Hematopoietic multipotent progenitor cell treated with erythropoietin and hydrocortisone succinate and interleukin-3 and kit ligand, for 4 days (in vitro differentiated cells): ENCODE measurements at places on chromosomes 7 and 10.
A peak's percentile ranks its signal among the peaks of the same experiment; 100 is the strongest.

GRCh38 chr10:625333-625696, 64.2 kb downstream of the DIP2C start:
- DNase-seq, result no peak

- no peak for DNase-seq
Observed at GRCh38 chr7:48887500-48887899, 36.8 kb upstream of the CDC14C start.

DNA sequence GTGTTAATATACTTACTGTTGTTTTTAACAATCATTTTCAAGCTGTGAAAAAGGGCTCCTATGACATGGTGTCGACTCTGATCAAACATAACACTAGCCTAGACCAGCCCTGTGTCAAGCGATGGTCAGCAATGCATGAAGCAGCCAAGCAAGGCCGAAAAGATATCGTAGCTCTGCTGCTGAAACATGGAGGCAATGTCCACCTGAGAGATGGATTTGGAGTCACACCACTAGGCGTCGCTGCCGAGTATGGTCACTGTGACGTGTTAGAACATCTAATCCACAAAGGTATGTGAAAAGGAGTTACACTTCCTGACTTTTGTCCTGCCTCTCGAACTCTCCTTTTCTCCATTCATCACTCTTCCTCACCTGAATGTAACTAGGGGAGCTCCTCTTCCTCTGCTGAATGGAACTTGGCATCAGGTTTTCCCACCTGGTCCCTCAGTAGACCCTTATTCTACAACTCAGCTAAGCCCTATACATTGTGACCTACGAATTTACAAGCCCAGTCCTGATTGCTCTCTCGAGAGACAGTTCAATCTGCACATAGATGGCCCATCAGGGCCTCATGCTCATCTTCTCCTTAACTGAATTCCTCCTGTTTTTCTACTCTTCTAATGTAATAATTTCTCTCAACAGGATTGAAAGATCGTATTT, 23.0 kb downstream of the ASB15 start:
- peak; percentile 67 for DNase-seq

DNA sequence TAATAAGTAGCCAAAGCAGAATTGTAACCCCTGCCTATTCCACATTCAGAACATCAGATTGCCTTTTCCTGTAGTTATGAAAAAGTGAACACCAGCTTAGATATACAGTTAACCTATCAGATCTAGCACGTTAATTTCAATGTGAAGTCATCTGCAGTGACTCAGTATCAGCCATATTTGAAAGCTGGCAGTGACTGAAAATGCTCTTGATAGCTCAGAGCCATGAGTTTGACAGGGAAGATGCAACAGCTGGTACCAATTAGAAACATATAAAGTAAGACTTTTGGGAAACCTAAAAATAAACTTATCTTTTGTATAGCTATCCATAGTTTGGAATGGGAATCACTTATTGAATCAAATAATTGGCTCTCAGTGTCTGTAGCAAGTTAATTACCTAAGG, 284.1 kb upstream of the NPSR1 start:
- DNase-seq, result no peak

- no peak for DNase-seq
Observed at GRCh38 chr10:77392851-77393250, 244.8 kb downstream of the KCNMA1 start.

DNA sequence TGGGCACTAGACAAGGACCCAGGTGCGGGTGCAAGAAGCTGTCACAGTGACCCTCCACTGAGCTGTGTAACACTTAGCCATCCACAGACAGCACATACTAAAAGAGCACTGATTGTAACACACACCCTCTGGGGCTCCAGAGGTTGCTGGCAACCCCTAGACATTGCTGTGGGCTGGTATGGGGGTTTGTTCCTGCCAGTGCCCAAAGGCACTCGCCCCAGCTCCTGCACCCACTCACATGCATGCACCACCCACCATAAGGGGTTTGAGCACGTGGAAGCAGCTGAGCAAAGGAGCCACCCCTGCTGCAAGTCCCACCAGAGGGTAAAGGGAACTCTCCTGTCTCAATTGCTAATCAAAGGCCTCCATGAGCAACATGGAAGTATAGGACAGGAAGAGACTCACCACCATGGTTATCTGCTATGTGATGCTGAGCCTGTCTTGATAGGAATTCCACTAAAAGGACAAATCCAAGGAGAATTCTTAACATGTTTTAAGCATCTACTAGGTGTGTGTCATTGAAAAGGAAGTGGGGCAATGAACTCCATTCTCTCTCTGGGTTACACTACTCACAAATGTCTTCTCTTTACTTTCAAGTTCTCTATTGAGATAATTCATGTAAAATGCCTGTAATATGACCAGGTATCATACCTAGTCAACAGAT, 103.1 kb downstream of the GFRA1 start:
- no peak for DNase-seq

DNA sequence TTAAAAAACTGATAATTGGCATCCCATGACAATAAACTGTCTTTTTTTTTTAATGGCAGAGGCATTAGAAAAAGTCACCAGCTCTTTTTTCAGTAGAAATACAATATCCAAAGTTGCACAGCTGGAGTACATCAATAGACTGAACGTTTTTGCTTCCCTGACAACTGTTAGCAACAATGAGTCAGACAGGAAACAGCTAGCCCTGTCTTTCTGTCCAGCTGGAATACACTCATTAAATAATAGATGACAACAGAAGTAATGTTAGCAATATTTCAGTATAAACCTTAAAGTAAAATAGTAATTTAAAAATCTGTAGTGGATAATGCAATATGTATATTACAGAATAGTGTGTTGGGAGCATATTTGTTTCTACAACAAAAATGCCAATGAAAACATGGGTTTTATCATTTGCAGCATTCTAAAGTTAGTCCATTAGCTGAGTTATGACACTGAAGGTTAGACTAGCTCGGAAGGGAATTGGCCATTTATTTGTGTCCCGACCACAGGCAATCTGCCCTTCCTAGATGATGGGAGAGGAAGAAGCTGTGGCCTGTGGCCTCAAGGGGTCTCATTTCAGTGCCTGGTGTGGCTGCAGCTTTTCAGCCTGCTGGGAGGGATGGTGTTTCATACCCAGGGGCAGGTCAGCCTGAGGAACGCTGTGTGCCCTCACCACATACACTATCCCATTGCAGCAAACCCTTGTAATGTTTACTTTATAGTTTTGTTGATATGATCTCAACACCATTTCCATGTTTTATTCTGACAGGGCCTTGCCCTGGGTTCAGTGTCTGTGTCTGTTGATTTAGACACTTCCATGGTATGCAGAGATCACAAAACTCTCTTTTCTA, 173.3 kb downstream of the SLC16A9 start:
- peak; percentile 29 for DNase-seq

- DNase-seq, result no peak
Observed at GRCh38 chr10:97924678-97925077, 75.0 kb downstream of the GOLGA7B start.

GRCh38 chr7:18780266-18780665, 284.7 kb downstream of the HDAC9 start:
- DNase-seq, result no peak

DNA sequence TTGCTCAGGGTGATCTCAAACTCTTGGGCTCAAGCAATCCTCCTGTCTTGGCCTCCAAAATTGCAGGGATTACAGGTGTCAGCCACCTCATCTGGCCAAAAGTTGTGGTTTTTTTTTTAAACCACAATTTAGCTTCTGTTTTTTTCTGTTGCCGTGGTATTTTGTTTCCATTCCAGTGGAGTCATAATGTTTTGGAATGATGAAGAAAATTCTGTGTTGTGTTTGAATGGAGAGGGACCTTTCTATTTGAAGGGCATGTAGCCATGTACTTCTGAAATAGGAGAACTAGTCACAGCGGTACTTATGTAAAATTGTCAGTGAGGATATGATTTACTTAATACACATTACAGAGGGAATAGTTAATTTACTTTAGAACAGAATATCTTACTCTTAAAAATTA, 201.3 kb downstream of the ARL4A start:
- DNase-seq, result peak; percentile 4

GRCh38 chr10:55500931-55501559, 700.0 kb upstream of the PCDH15 start:
- DNase-seq, result peak; percentile 53

DNA sequence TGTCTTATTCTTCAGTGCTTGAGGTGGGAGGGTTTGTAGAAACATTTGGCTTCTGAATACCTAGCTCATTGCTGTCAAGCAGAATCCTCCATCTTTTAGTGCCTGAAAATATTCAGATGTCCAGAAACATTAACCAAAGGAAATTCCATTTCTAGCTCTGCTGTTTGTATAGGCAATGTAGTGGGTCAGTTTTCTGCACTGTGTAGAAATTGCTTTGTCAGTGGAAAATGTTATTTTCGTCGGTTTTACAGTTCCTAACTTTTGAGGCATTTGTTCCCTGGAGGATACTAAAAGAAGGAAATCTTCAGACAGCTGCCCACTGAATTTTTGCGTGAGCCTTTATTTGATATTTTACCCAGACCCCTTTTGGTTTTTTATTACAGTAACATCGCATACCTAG, 143.4 kb downstream of the TPST1 start:
- no peak for DNase-seq

DNA sequence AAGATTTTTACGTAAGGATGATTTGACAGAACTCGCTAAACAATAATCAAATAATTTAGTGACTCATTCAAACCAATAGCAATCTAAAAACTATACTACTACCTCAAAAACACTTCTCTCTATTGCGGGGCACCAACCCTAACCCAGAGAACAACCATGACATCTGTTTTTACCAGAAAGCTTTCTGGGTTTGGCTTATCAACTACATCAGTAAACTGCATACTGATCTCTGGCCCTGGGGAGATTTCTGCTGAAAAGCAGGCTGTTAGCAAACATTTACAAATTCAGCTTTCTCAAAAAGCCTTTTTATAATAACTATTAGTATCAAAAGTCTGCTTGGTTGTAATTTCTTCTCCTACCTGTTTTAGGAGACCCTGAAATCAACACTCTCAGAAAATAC, 144.5 kb upstream of the ZWINT start:
- DNase-seq, result no peak

GRCh38 chr7:132080467-132080866, 495.8 kb downstream of the PLXNA4 start:
- DNase-seq, result no peak
